Stimulated activated naive B cell treated with anti-CD40 and anti-IgM and Interleukin-4, amounts not matched to agents 10 μg/mL and 1 μg/mL and 100 μg/mL, for 72 hours (primary cell): ENCODE measurements at places on chromosomes 2 and 18.

DNA sequence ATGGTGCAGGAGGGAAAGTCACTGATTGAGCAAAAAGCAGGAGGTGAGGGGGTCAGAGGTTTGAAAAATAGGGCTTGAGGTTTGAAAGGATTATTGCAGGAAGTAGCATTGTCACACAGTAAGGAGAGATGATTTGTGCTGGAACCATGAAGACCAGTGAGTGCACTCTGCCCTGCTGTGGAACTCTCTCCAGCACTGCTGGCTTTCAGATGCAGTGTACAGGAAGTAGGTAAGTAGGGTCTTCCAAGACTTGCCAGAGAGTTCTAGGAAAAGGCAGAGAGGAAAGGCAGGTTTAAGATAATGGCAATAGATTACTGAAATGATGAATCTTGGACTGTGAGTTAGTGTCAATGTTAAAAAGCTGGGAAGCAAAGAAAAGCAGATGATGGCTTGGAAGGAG lies 11.2 kb downstream of the SP110 start:
- DNase-seq = no peak

DNA sequence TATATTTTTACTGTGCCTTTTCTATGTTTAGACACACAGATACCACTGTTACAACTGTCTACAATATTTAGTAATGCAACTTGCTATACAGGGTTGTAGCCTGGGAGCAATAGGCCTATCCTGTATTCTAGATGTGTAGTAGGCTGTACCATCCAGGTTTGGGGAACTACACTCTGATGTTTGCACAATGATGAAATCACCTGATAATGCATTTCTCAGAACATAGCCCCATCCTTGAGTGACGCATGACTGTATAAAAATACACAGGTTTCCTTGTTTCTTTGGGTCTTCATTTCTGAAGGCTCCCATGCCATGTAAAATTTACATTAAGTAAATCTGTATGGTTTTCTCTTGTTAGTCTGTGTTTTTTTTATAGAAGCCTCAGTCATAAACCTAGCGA lies 270.9 kb upstream of the SKOR2 start:
- no peak for DNase-seq

DNA sequence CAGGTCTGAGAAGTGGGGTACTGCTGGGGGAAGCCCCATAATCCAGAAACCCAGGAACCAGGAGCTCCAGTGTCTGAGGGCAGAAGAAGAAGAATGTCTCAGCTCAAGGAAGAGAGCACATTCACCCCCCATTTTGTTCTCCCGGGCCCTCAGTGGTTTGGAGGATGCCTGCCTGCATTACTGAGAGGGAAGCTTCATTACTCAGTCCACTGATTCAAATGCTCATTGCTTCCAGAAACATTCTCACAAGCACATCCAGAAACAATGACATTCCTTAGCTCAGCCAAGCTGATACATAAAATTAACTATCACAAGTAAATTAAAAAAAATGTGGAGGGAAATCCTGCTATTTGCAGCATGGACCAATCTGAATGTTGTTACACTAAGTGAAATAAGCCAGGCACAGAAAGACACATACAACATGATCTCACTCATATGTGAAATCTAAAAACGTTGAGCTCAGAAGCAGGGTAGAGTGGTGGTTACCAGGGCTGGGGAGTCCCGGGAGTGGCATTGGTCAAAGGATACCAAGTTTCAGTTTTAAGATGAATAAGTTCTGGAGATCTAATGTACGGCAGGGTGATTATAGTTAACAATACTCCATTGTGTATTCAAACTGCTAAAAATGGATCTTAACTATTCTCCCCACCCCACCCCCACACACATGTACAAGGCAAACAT lies 459.3 kb downstream of the GALR1 start:
- no peak for DNase-seq

DNA sequence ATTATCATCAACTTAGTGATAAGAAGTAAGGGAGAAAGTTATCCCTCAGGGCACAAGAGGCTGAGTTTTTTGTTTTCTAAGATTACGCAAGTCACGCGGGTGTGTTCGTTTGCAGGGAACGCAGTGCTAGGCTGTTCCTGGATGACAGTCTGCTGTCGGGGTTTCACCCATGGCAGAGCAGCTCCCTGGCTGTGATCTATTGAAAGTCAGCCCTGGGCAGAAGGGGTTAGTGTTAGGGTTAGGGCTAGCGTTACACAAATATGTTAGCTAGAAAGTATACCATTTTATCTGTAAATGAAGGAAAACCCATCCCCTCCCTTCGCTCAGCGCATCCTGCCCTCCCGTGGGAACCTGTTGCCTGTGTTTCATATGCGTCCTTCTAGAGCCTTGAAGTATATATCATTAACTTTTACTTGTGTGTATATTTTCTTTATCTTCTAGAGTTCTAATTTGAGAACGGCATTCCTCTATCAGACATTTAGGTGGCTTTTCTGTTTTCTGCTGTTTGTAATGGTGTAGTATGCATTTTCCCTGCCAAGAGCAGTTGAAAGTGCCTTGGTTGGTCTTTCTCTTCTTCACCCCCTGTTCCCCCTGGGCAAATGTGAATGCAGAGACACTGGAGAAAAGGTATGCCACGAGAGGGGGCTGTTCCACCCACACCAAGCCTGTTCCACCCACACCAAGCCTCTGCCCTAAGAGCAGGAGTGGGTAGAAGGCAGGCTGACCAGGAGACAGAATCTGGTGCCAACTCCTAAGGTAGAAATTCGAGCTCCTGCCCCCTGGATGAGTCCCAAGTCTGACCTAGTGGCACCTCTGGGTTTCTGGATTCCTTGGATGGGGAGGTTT lies 47.0 kb downstream of the ARMC9 start:
- DNase-seq = no peak

DNA sequence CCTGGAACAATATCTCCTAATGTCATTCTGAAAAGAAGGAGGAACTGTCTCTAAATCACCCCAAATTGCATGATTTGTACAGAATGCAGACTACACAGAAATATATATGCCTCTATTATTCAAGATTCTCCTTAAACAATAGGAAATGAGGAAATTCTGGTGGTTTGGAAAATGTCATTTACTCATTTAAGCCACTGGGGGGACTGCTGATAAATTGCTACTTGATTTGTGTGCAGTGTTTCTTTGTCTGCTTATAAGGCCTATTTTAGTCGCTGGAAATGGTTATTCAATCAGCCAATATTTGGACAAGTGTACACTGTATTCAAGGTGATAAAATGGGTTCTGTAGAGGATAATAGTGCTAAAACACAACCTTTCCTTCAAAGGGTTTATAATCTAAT lies 801.9 kb upstream of the CELF4 start:
- DNase-seq = no peak

DNA sequence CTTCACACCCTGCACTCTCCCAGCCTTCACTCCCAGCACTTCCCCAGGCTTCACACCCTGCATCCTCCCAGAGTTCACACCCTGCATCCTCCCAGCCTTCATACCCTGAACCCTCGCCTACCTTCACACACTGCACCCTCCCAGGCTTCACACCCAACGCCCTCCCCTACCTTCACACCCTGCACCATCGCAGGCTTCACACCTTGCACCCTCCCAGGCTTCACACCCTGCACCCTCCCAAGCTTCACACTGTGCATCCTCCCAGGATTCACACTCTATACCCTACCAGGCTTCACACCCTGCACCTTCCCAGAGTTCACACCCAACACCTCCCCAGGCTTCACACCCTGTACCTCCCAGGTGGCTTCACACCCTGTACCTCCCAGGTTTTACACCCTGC lies 448.7 kb upstream of the MYT1L start:
- no peak for DNase-seq
